ENCODE measurements at places on chromosomes 11 and 22.

GRCh38 chr22:24416611-24417010, 10.8 kb upstream of the ADORA2A start:
- DNase-seq, result no peak

GRCh38 chr11:35011389-35011788, 95.0 kb downstream of the PDHX start:
- no peak for DNase-seq

GRCh38 chr11:69209038-69209350, 53.3 kb downstream of the SMIM38 start:
- no peak for DNase-seq

GRCh38 chr11:129747071-129747470, 68.6 kb upstream of the TMEM45B start:
- no peak for DNase-seq

- DNase-seq, result no peak
These were observed 3.6 kb downstream of the MMP1 start for GRCh38 chr11:102794382-102794781.

DNA sequence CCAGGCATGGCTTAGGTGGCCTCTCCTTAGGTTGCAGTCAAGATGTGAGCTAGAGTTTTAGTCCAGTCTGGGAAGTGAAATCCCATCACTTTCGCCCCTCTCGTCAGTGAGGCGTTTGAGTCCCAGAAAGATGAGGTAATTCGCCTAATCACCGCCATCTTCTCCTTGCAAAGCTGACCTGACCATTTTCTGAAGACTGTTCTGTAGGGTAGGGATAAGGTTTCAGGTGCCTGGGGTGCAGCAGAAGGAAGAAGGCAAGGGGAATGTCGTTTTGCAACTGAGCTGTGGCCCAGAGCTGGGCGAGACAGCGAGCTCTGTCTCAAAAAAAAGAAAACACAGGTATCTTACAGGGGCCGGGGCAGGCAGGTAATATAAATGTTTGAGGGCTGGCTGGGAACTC, 61.7 kb upstream of the CECR2 start:
- DNase-seq, result no peak

GRCh38 chr11:75996523-75997442, 181.8 kb downstream of the UVRAG start:
- no peak for DNase-seq

- DNase-seq, result no peak
These were observed 59.4 kb upstream of the CHRM4 start for GRCh38 chr11:46450846-46451477.

DNA sequence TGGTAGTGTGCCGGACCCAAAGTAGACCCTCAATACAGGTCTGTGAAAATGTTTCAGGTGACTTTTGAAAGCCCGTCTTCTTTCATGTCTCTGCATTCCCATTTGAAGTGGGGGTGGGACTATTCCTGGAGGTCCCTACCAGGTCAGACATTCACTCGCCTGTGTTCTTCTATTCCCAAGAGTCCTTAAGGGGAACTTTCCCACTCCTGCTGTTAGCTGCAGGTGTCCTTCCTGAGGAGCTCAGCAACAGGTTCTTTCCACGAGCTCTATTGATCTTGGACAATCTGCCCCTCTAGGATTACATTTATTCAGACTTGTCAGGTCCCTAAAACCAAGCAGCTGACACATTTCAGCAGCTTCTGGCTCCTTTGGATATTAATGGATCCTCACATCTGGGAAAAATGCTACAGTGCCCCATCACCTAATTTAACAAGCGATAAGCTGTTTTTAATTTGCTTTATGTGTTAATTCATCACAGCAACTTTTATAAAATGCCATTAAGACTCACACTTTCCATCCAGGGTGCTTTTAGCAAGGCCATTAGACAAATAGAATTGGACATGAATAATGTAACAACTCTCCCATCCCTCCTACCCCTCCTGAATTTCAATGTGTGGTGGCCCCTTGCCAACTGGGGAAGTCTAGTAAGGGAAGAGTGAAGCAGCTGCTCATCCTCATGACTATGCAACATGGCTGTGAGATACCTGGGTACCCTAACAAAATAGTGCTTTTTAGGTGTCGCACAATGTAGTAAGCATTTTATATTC, 259.5 kb upstream of the CCDC90B start:
- no peak for DNase-seq

DNA sequence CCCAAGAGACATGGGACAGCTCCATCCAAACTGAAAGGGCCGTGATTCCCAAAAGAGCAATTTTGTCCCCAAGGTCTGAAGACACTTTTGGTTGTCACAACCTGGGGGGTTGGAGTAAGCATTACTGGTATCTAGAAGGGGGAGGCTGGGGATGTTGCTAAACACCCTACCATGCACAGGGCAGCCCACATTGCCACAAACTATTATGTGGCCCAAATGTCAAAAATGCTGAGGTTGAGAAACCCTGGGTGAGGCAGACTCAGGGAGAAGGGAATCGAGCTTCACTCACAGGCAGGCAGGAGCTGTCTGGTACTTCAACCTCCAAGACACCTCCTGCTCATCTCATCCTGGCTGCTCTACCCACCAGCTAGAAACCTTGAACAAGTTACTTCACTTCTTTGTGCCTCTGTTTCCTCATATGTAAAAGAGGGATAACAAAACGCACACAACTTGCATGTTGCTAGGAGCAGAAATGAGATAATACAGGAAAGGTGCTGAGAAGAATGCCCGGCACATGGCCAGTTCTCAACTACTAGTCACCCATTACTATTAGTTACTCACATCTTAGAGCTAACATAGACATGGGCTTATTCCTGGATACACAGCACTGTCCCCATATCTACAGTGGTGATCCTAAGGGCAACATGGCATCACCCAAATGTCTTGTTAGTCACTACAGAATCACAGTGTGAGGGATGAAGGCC, 8.8 kb downstream of the SERPIND1 start:
- DNase-seq, result no peak

- DNase-seq, result no peak
These were observed 13.6 kb upstream of the CHST1 start for GRCh38 chr11:45678976-45679375.

GRCh38 chr11:63993993-63994392, 7.8 kb downstream of the OTUB1 start:
- no peak for DNase-seq

GRCh38 chr11:118984825-118985224, 13.1 kb upstream of the CENATAC start:
- DNase-seq, result no peak

DNA sequence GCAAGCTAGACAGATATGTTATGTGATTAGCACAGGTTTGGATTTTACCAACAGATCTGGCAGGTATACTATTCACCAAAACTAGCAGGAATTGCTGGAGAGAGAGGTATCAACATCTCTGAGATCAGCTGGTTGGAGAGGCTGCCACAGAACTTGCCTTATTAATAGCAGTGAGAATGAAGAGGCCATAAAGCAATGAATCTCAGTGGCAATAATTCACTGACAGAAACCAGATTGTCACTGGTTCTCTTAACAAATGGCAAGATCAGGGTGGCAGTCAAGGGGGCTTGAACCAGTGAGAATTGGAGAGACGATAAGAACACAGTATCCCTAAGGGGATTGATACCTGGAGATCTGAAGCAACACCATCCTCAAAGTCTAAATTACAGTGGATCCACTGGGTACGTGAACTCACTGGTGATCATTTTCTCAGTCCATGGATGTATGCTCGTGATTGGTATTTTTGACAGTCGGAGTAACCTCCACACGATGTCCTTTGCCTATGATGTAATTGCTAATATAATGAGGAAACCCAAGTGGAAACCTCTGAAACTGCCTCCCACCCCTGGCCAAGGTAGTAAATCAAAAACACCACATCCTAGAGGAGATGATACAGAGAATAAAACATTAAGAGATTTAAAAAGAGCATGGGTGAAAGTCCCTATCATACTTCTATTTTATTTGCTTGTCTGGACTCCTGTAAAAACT, 17.7 kb upstream of the SLC5A12 start:
- DNase-seq, result no peak

GRCh38 chr11:2983908-2984307, 8.2 kb downstream of the NAP1L4 start:
- no peak for DNase-seq

- no peak for DNase-seq
These were observed 298.9 kb downstream of the BUD13 start for GRCh38 chr11:116473790-116474346.

DNA sequence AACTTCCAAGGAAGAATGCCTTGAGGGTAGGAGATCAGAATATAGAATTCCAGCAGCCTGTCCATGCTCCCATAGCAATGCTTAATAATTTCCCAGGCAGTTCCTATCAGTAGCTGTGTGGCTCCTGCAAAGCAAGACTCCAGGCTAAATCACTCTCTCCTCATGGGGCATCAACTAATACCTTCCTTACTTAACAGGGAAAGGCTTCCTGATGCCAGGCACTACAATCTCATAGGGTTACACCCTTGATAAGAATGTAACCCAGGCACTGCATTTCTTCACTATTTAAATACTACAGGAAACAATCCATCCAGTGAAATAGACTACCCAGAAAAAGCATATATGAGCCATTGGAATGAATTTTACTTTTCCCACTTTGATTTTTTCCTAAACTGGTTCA, 615.0 kb upstream of the ARHGAP42 start:
- no peak for DNase-seq

DNA sequence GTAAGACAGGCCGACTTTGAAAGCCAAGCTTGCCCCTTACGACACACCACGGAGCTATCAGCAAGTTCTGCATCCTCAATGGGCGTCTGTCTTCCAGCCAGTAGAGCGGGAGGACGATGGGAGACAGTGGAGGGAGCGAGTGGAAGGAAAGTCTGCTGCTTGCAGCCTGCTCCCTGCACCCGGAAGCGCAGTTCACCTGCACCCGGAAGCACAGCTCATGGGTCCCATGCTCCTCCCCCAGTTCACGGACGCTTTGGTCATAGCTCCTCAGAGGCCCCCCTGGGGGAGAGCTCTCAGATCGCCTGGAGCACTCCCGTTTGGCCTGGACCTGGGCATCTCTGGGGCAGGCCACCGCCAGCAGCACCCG, 51.3 kb downstream of the FBLN1 start:
- no peak for DNase-seq

DNA sequence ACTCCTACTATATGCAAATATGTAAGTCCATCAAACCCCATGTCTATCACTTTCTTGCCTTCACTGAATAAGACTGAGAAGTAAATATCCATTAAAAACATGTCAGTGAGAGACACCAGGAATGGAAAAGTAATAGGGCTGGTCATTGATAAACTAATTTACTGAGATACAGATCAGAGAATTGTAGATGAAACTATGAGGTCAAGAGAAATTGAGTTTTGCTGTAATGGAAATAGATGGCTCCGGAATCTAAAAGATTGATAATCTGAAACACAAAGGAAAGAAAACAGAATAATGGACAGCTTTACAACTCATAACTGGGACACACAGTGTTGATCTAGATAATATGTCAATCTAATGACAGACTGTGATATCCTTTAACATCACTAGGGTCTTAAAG, 1018.3 kb upstream of the RAG2 start:
- DNase-seq, result no peak

- DNase-seq, result no peak
These were observed 26.3 kb downstream of the OPCML start for GRCh38 chr11:133506023-133506422.

DNA sequence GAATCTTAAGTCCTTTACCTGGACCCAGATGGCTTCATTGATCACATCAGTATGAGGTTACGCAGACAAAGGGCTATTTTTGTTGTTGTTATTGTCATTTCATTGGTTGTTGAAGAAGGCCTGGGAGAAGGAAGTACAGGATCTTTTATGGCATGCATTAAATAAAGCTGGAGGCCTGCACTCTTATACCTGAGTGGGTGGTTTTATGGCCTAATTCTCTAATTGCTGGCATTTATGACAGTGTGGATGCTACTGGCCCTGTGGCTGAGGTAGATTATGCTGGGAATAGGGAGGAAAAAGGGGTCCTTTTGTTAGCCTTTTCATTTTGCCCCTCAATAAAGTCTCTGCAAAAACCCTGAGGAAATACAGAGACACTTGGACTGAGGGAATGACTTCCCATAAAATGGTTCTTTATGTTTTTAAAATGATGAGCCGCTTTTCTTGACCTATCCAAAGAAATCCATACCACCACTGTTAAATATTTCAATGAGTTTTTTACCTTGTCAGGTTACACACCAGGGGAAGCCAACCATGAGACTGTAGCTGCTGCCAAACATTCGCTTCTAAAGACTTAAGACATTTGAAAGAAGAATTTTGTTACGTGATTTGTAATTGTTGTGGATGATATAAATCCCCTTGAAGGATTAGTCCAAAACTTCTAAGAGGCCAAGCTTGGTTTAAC, 6.8 kb downstream of the KMT2A start:
- no peak for DNase-seq

GRCh38 chr22:50084080-50084477, 1.1 kb downstream of the MLC1 start:
- DNase-seq, result no peak

- DNase-seq, result peak; percentile 90
These were observed 4.2 kb downstream of the MRGPRF start for GRCh38 chr11:69008737-69009440.

GRCh38 chr22:43293259-43293654, 49.9 kb downstream of the SCUBE1 start:
- DNase-seq, result no peak

DNA sequence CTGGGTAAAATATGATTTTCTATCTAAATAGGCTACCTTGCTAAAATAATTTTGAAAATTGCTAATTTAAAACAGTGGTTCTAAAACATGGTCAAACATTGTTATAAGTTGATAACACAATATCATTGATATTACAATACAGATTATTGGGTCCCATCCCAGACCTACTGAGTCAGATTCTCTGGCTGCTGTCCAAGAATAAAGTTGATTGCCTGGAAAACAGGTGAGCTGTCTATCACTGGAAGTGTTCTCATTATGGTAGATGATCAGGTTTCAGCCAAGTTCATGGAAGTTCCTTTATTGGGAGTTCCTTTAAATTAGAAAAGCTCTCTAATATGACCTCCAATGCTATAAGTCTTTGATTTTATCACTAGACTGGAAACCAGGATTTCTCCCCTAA, 52.3 kb downstream of the SC5D start:
- DNase-seq, result no peak

Measured in non-pigmented ciliary epithelial cell (primary cell).